Stimulated activated CD8-positive, alpha-beta memory T cell treated with anti-CD3 and anti-CD28 coated beads, Interleukin-7, amount 100 ng/mL, for 1 hour (primary cell): ENCODE measurements at places on chromosomes 6 and 20.

DNA sequence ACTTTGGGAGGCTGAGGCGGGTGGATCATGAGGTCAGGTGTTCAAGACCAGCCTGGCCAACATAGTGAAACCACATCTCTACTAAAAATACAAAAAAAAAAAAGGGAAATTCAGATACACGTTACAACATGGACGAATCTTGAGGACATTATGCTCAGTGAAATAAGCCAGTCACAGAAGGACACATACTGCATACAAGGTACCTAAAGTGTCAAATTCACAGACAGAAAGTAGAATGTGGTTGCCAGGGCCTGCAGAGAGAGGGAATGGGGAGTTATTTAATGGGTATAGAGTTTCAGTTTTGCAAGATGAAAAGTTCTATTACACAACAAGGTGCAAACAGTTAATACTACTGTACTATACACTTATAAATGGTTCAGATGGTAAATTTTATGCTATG is 75.1 kb downstream of the SNX5 start:
- DNase-seq: no peak

GRCh38 chr6:154783229-154783628 is 50.0 kb downstream of the SCAF8 start:
- no peak for DNase-seq

DNA sequence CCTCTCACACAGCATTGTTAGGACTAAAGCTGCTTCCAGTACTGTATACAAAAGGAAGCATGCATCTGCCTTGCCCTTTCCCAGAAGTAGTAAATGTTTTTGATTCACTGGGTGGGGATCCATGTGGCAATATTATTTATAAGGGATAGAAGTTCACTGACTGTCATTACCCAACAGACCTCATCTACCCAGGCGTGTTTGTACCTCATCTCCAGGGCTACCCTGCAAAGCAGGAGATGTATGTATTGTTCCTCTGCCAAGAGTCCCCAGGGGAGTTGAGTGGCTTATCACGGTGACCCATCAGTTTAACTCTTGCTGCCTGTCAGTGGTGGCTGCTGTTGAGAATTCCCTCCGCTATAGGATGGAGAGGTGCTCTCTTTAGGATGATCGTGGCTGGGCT is 42.5 kb downstream of the SLC24A3 start:
- DNase-seq: no peak

- DNase-seq: no peak
Measured at GRCh38 chr6:111550195-111550594, 55.5 kb downstream of the TRAF3IP2 start.

- no peak for DNase-seq
Measured at GRCh38 chr20:2169456-2170088, 67.9 kb downstream of the STK35 start.

- no peak for DNase-seq
Measured at GRCh38 chr20:53846640-53847039, 223.8 kb downstream of the BCAS1 start.

DNA sequence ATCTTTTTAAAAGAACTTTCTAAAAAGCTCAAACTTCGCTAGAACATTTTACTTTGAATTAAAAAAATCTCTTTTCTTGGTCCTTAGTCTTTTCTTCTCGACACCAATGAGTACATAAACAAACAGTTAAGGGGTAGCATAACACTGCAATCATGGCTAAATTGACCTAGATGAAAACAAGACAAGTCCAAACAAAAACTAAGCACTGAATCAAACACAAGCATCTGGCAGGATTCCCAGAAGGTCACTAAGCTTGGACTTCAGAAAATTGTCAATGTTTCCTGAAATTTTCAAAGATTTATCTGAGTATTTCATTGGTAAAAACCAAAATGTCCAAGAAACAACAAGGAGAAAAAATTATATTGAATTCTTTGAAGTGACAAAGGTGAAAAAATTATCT is 5.0 kb downstream of the COL21A1 start:
- no peak for DNase-seq

DNA sequence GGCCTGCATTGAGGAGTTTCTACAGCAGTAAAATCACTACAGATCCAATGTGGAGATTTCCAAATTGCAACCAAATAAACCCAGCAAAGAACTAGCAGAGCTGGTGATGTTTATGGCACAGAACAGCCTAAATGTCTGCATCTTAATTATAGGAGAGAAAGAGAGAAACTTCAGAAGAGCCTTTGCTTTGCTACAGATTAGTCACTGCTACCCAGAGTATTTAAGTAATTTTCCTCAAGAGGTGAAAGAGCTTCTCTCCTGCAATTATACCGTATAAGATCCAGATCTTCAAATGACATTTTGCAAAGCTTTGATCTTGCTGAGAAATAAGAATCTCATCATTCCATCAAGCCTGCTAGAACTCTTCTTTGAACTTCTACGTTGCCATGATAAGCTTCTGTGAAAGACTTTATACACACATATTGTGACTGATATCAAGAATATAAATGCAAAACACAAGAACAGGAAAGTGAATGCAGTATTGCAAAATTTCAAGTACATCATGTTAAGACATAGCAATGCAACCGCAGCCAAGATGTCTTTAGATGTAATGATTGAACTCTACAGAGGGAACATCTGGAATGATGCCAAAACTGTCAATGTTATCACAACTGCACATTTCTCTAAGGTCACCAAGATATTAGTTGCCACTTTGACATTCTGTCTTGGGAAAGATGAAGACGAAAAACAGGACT is 48.0 kb downstream of the MKKS start:
- DNase-seq: no peak

- DNase-seq: no peak
Measured at GRCh38 chr6:158361961-158362669, 49.9 kb downstream of the TULP4 start.

DNA sequence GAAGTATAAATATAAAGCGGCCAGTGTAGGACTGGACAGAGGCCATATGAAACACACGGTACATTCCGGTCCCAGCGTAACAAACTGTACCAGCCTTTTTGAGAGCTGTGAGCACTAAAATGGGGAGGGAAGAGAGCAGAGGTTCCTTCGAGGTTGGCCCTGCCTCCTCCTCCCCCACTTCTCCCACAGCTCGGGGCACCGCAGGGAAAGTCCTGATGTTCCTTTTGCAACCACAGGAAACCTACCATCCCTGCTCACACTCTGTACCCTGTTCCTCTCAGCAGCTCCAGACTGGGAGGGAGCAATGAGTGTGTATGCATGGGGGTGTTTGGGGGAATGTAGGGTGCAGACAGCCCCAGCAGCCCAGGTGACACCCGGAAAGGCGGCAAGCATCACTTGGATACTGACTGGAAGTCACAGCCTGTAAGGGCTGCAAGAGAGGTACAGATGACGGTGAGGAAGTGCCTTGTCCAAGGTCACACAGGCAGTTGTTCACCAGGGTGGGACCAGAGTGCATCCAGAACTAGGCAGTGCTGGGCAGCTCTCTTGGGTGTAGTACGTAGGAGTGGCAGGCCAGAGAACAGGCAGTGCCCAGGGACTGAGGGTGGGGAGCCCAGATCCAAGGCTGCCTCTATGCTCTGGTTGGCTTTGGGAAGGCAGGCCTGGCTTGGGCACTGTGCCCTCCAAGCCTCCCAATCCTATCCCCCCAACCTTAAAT is 11.0 kb upstream of the ARMC12 start:
- no peak for DNase-seq

DNA sequence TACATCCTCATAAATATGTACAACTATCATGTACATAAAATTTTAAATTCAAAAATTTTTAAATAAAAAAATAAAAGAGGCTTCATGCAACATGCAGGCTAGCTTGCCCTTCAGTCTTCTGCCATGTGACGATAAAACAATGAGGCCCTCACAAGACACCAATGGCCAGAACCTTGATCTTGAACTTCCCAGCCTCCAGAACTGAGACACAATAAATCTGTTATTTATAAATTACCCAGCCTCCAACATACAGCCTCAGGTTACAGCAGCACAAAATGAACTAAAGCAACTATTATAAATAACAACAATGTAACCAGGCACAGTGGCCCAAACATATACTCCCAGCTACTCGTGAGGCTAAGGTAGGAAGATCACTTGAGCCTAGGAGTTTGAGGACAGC is 42.8 kb downstream of the SERAC1 start:
- DNase-seq: no peak

- DNase-seq: no peak
Measured at GRCh38 chr6:91288741-91289140, 701.9 kb upstream of the MAP3K7 start.

- no peak for DNase-seq
Measured at GRCh38 chr20:34300256-34300806, 2.8 kb downstream of the AHCY start.
